ENCODE measurements at places on chromosomes 5 and 9.

- no peak for DNase-seq
These were observed 380.6 kb downstream of the ADGRV1 start for GRCh38 chr5:90939211-90939610.

- no peak for DNase-seq
These were observed 1.5 kb downstream of the SPDL1 start for GRCh38 chr5:169584998-169585451.

- DNase-seq: no peak
These were observed 3.1 kb upstream of the IL7R start for GRCh38 chr5:35853631-35854030.

- DNase-seq: no peak
These were observed 28.0 kb upstream of the N4BP3 start for GRCh38 chr5:178085316-178085715.

GRCh38 chr9:18776836-18777820 is 255.9 kb downstream of the SAXO1 start:
- DNase-seq: no peak

GRCh38 chr9:82036086-82036485 is 47.5 kb downstream of the SPATA31D1 start:
- no peak for DNase-seq

DNA sequence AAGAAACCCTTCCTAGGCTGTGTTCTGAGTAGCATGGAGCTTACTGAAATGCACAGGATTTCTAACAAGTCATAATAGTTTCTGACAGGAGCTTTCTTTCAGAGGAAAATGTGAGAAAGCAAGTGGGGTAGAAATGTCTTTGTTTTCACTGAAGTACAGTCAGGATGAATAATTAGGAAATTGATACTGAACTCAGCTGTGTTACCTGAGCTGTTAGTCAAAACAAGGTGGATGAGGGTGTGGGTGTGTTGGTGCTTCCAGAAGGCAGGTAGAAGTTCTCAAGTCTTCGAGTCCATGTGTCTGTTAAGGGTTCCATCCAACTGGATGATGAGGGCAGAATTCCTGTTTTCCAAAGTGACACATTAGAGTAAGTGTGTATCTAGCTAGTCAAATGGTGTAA is 122.4 kb downstream of the BASP1 start:
- no peak for DNase-seq

DNA sequence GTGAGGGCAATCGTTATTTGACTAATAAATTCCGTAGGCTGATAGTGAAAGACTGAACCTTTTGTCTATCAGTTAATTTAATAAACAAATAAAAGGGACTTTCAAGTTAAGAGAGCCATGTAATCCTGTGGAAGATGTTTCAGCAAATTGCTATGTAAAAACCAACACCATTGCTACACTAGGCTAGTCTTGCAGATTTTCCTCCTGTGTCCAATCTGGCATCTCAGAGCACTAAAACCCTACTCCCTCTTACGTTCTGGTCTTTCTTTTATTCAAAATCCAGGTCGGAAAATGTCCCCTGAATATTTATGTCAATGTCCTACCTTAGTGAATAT is 478.8 kb upstream of the TNC start:
- no peak for DNase-seq

DNA sequence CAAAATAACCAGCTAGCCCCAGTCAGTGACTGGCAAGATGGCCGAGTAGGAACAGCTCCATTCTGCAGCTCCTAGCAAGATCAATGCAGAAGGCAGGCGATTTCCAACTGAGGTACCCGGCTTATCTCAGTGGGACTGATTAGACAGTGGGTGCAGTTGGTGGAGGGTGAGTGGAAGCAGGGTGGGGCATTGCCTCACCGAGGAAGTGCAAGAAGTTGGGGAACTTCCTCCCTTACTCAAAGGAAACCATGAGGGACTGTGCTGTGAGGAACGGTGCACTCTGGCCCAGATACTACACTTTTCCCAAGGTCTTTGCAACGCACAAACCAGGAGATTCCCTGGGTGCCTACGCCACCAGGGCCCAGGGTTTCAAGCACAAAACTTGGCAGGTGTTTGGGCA is 9.6 kb upstream of the BTNL8 start:
- DNase-seq: no peak

Measured in NCI-H146 (cell line).